Activated T-cell treated with anti-CD3 and anti-CD28 coated beads for 24 hours (primary cell): ENCODE measurements at places on chromosomes 2 and 18.

DNA sequence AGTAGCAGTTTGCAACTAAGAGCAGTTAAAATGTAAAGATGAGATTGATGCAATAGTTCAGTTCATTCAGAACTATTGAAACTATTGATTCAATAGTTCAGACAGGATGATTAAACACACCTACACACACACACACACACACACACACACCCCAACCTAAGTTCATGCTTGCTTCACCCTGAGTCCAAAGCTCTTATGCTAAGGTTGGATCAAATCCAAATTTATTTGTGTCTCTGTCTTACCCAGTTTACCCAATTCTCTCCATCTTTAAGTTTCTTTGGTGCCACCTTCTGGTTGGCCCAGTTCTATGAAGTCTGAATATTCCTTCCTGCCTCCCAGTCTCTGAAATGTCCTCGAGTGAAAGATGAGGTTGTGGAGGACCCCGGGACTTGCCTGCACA, 5.1 kb downstream of the SERPINB8 start:
- no peak for DNase-seq

DNA sequence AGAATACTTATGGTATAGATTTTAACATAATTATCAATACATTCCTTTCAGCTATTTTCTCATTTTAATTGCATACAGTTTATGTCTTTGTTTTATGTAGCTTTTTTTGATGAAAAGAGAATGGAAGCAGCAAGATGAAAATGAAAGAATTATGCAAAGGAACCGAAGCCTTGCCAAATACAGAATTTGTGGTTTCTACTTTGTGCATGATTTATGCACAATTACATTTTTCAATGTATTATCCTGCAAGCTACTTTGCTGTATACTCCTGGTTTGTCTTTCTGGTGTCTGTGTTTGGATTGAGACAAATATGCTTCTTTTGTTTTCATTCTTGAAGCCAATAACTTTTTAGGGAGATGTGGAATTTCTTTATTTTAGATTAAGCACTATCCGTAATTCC, 1642.6 kb upstream of the CELF4 start:
- DNase-seq: no peak

- no peak for DNase-seq
Observed at GRCh38 chr2:230052299-230052698, 16.4 kb downstream of the SLC16A14 start.

- DNase-seq: no peak
Observed at GRCh38 chr2:43537137-43537536, 58.7 kb downstream of the THADA start.

- DNase-seq: no peak
Observed at GRCh38 chr2:12050396-12050795, 304.0 kb downstream of the LPIN1 start.

DNA sequence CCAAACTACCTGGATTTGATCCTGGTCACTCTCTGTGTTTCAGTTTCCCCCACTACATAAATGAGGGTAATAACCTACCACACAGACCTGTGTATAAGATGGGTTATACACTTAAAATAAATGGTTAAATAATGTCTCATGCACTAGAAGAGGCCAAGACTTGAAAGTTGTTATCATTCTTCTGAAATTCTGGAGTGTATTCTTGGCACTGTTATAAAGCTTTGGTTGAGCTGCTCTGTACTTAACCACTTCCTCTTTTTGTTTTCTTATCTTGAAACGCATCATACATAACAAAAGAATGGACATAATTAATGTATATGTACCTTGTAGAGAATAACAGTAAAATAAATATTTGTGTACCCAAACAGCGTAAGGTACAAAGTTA, 281.0 kb downstream of the AFF3 start:
- DNase-seq: no peak

- no peak for DNase-seq
Observed at GRCh38 chr18:24704946-24705630, 244.7 kb downstream of the HRH4 start.

- no peak for DNase-seq
Observed at GRCh38 chr18:6741232-6741663, 11.7 kb downstream of the ARHGAP28 start.

DNA sequence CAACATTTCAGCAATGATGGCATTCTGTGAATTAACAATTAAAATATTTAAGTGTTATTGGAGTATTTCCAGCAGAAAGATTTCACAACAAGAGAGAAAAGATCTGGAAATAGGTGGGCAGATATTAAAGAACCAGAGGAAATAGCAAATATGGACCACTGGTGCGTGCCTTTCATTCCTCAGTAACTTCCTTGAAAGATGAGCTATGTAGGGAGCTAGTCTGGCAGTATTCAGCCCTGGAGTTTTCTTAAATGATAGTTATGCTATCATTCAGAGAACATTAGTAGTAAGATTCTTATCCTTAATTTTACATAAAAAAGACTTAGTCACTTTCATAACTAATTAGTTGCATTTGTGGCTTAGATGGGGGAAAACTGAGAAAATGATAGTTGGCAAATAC, 41.5 kb downstream of the TANC1 start:
- no peak for DNase-seq

DNA sequence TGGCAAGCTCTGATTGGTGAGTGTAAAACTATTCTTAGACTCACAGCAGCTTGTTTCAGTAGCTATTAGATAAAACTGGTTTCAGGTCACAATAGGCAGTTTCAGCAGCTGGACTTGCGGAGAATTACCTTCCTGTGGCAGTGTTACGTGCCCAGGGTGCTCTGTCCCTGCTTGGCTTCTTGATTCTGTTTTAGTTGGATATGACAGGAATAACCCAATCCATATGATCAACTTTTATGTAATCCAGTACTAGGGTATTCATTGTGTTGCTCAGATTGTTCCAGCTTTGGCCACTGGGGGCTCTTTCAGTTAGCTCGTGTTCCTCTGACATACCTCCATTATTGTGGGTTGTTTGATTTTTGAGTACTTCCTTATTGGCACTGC, 43.1 kb downstream of the INPP4A start:
- DNase-seq: peak; percentile 21

- DNase-seq: no peak
Observed at GRCh38 chr2:12321886-12322285, 394.9 kb upstream of the TRIB2 start.

- no peak for DNase-seq
Observed at GRCh38 chr2:45120546-45120945, 111.3 kb upstream of the SIX2 start.

- DNase-seq: no peak
Observed at GRCh38 chr2:117771969-117772630, 42.4 kb upstream of the DDX18 start.

DNA sequence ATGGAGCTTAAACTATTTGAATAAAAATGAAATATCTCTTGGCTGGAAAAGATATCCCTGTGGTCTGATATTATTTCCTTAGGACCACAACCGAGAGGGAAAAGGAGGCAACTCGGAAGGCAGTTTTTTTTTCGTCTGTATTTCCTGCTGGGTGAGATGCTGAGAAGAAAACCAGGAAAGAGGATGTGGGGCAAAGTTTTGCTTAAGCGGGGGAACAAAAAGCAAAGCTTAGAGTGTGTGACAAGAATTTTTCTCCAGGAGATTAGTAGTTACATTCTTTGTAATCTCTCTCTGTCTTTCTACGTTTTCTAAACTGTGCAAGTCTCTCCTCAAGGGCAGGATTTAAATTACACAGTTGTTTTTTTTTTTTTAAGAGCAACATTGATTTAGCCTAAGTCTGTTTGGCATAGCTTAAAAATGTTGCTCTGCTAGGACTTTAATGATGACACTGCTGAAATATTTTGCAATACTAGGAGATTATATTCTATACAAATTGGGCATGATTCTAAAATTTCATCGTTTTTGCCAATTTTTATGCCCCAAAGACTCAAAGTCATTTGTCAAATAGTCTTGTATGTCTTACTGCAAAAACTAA, 258.5 kb downstream of the KCNS3 start:
- no peak for DNase-seq

DNA sequence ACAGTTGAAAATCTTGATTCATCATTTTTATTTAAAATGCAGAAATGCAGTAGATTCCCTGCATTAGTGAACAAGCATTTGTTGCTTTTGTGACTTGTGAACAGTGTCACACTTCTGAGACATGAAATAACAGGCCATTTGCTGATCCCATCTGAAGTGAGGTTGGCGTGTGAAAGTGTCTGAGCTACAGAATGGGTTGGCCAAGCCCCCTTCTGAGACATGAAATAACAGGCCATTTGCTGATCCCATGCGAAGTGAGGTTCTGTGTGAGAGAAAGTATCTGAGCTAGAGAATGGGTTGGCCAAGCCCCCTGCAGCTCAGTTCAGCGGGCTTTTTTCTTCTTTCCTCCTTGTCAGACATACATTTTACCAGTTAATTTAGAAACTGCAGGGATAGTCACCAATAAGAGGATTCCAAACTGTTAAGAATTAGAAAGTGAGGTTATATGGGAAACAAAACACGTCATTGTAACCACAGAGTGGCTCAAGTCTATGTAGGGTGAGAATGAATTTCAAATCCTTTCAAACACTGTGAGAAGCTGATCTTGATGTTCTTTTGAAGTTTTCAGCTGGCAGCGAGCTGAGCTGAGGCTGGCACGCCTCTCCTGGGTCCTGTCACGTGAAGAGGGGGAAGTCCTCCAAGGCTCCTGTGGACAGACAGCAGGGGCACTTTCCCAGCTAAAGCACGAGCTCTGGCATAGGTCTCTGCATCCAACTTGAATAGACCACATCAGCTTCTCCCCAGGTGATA, 339.2 kb upstream of the SALL3 start:
- DNase-seq: no peak

DNA sequence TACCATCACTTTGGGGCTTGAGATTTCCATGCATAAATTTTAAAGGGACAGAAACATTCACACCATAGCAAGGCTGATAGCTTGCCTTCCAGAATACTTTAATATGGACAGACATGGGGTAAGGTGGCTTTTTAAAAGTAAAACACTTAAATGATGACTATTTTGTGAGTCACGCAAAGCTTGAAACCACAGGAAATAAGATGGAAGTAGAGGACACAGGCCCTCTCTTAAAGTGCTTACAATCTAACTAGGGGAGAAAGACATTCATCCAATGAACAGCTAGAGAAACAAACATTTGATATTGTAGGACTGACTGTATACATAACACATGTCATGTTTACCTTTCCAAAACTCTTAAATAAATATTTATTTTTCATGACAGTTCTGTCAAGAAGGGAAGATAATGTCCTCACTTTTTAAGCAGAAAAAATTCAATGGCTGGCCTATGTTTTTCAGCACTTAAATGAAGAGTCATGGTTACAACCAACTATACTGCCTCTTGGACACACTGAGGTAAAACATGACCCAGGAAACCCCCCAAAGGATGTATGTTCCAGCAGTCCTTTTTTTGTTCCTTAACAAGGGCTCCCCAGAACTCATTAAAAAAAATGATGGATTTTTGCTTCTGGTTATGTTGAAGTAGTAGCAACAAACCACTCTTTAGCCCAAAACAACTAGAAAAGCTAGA, 120.0 kb upstream of the RBMS1 start:
- no peak for DNase-seq

- peak; percentile 55 for DNase-seq
Observed at GRCh38 chr2:236569573-236569973, at the start of gene ACKR3. Gene ACKR3 (plus strand): TSS chr2:236569825. CDS start chr2:236580466, 10,641 bp downstream.

GRCh38 chr2:163775304-163775703, 39.5 kb upstream of the FIGN start:
- DNase-seq: no peak

DNA sequence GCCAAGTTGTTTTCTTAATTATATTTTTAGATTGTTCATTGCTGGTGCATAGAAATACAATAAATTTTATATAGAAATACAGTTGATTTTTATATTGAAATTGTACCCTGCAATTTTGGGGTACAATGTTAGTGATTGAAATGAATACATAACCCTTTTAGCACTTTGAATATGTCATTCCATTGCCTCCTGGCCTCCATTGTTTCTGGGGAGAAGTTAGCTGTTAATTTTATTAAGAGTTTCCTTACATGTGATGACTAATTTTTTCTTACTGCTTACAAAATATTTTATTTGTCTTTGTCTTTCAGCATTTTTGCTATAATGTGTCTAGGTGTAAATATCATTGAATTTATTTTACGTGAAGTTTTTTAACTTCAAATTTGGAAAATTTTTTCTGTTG, 176.5 kb upstream of the DCC start:
- no peak for DNase-seq

DNA sequence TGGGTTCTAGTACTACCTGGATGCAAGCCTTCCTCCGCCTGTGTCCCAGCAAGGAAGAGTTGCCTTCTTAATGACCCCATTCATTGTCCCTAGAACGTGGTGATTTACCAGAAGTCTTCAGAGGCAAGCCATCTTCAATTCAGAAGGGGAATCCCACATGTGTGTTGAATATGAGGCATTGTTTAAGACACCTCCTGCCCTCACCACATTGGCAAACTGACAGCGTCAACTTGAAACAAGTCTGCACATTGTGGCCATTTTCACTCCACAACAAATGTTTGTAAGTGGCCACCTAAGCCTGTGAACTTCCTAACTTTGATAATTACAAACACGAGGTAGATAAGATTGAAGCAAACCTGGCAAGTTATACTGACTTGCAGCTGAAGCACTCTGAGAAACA, 83.7 kb downstream of the TCF7L1 start:
- no peak for DNase-seq

- no peak for DNase-seq
Observed at GRCh38 chr2:238921681-238922319, 73.9 kb downstream of the TWIST2 start.

DNA sequence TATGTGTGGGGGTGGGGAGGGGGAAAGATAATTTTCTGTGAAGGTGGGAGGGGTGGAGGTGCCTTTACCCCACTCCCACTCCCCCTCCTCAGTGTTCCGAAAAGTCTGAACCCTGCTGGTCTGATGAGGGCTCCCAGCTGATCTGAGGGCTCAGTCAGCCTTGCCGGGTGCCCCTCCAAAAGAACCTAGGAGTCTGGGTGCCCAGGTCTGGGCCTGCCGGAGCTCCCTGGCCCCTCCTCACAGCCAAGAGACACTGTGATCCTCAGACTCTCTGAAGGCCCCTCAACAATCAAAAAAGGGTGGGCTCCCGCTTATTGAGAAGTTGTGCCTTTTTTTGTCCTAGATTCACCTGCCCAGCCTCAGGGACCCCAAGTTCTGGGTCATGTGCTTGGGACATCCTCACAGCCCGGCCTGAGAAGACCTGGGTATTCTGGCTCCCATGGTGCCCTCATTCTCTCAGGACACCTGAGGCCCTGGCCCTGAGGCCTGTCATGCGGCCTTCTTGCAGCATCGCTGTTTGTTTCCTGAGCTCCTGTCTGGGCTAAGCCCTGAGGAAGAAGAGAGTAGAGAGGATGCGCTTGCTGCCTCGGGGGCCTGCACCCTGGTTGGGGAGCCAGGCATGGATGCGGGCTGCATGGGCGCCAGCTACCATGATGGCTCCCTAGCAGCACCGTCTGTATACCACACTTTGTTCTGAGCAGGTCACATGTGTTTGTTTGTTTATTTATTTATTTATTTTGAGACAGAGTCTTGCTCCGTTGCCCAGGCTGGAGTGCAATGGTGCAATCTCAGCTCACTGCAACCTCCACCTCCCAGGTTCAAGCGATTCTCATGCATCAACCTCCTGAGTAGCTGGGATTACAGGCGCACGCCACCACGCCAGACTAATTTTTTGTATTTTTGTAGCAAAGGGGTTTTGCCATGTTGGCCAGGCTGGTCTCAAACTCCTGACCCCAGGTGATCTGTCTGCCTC, 44.0 kb downstream of the SDC1 start:
- DNase-seq: no peak
